ENCODE measurements at places on chromosomes 6 and 20. TPM values are rescaled to one million over a fixed set of nuclear protein-coding genes. Genes with fewer than 3 reads are reported as not detected.

Gene KCNK5
- 16.5 TPM for total RNA-seq

Gene XKR7
- not detected for total RNA-seq

Gene KIF25
- total RNA-seq, result not detected

Gene CBLN4
- total RNA-seq, result not detected

Gene ZSCAN31
- total RNA-seq, result 0.77 TPM

Gene OXT
- total RNA-seq, result 1.0 TPM

Gene RSPH3
- 6.1 TPM for total RNA-seq

Gene PLEKHG1
- total RNA-seq, result 5.0 TPM

Gene ERVFRD-1
- not detected for total RNA-seq

Gene HEBP2
- 49.5 TPM for total RNA-seq

Gene PLA2G7
- not detected for total RNA-seq

Gene LY6G5C
- total RNA-seq, result 1.8 TPM

Gene KHDC1L
- total RNA-seq, result not detected

Gene GABRR1
- not detected for total RNA-seq

Gene ZNF343
- total RNA-seq, result 6.9 TPM
